Stimulated activated naive CD8-positive, alpha-beta T cell treated with anti-CD3 and anti-CD28 coated beads, Interleukin-15, amount 100 ng/mL, for 72 hours (primary cell): ENCODE measurements at places on chromosomes 13 and 19.

GRCh38 chr19:19470579-19470978, 44.8 kb downstream of the TSSK6 start:
- DNase-seq = no peak

DNA sequence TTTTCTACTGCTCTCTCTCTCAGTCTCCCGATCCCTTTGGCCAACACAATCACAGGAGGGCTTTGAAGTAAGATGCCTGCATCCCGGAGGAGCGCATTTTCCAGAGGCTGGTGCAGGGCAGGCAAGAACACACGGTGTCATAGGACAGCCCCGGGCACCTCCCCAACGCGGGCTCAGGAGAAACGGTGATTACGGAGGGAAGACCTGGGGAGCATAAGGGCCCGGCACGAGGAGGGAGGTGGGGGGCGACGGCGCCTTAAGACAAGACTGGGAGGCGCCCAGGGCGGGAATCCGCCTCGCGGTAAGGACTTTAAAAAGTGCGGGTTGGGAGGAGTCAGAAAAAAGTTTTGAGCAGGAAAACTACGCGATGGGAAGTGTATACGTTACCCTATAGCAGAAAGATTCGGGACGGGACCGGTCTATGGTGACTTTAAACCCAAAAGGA, 18.7 kb upstream of the ZNF888 start:
- peak; percentile 20 for DNase-seq

GRCh38 chr13:41611385-41611784, 154.0 kb downstream of the RGCC start:
- DNase-seq = no peak

DNA sequence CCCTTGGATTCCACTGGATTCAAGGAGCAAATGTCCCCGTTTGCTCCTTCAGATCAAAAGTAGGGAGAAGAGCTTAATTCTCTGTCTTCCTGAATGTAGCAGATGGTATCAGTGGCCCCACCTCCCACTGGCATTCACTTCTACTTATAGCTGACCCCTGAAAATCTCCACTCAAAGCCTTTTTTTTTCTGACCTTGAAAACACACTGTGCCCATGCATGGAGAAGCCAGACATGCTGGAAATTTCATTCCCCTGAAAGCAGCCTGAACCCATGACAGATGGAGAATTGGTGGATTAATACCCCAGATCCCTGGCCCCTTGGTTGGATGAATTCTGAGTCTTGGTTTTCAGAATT, 76.6 kb upstream of the UBAC2 start:
- no peak for DNase-seq

DNA sequence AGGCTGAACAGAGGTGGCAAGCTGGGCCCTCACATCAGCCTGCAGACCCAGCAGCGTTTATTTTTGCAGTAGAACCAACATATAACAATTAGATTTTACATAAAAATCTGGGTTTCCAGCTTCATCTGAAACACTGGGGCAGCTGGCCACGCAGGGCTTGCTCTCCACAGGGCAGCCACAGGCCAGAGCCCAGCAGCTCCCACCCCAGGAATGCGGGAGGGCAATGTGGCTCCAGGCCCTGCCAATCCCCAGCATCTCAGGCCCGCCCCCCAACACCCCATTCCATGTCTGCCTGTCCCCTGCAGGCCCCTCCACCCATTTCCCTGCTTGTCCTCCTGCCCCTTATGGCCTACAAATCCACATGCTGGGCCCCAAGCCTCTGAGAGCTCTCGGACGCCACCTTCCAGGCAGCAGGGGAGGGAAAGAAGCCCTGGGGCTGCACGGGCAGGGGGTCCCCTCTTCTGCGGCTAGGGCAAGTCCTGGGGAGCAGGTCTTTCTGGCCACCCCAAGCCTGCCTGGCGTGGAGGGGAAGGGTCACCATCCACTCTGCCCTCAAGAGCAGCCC, 15.0 kb upstream of the VSTM2B start:
- DNase-seq = no peak

DNA sequence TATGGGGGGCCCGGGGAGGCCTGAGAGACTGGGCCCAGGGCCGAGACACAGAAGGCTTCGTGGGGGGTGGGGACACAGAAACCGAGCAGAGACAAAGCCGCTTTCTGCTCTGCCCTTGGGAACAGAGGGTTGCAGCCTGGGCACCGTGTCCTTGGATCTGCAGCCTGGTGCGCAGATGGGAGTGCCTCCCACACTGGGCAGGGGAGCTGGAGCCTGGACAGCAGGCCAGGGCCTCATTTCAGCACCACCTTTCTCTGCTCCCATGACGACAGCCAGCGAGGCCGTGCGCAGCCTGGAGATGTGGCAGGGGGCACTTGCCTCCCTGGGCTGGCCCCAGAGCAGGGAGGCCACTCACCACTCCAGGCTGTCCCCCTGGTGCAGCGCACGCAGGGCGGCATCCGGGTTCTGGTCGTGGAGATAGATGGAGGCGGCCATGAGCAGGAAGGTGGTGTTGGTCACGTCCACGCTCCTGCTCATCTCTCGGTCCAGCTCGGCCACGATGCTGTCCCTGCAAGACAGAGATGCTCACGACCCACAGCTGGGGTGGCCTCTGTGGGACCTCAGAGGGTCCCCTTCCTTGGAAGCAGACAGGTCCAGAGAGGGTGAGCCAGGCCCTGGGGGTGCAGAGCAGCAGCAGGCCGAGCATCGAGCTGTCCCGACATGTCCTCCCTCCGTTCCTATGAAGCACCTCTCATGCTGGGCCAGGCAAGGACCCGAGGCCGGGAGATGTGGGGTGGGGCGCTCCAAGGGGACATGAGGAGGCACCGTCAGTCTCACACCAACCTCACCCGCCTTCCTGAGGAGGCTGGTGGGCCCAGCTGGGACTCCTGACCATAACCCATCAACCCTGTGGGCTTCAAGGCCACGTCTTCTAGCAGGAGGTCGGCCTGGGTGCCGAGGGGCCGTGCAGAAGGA, 10.9 kb upstream of the CERS1 start:
- no peak for DNase-seq

DNA sequence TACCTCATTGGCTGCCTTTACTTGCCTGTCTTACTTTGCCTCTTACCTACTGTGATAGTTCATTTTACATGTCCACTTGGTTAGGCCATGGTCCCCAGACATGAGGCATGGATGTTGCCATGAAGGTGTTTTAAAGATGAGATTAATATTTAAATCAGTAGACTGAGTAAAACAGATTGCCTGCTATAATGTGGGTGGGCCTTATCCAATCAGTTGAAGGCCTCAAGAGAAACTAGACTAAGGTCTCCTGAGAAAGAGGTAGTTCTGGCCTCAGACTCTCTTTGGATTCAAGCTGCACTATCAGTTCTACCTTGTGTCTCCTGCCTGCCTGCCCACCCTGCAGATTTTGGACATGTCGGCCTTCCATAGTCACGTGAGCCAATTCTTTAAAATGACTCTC, 26.1 kb downstream of the ADGRE3 start:
- no peak for DNase-seq

GRCh38 chr19:35408284-35409171, 37.7 kb downstream of the GPR42 start:
- no peak for DNase-seq

- DNase-seq = no peak
Observed at GRCh38 chr13:111898956-111899713, 167.8 kb upstream of the SOX1 start.

DNA sequence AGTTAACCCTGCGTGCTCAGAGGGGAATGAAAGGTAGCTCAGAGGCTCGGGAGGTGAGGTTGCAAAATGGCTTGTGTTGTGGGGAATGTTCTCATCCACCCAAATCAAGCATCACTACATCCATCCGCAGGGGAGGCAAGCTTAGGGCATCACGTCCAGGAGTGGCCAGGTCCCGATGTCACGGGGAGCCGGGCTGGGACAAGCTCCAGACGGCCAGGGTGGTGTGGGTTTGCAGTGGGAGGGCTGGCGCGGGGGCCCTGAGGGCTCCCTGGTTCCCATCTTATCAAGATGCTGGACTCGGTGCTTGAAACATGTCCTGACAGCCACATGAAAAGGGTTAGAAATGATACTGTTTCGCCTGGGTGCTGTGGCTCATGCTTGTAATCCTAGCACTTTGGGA, 25.8 kb downstream of the EPN1 start:
- no peak for DNase-seq

- DNase-seq = no peak
Observed at GRCh38 chr13:77836423-77836822, 82.2 kb downstream of the EDNRB start.

GRCh38 chr19:17807731-17808316, 12.9 kb downstream of the B3GNT3 start:
- DNase-seq = no peak

- peak; percentile 40 for DNase-seq
Observed at GRCh38 chr19:47765523-47766358, 12.8 kb upstream of the SELENOW start.

- no peak for DNase-seq
Observed at GRCh38 chr13:50071379-50071778, 56.1 kb downstream of the KCNRG start.

DNA sequence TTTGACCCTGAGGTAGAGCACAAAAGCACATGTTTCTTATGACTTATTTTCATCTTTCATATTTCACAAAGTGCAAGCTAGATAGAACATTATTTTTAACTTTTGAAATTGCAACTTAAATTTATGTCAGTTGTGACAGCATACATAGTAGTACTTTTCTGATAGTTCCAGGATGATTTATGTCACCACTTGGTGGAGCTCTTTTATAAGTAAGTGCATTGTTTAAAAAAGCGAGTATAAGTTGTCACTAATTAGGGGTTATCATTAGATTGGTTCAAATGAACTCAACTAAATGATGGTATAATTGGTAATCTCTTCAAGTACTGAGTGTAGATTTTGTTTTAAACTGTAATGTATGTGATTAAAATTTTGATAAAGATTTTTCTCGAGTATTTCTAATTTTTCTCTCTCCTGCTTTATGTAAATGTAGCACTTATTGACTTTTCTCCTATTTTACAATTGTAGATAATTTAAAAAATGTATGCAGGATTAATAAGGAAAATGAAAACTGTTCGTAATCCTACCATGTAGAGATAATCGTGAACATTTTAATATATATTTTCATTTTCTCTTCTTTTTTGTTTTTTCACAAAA, 31.1 kb downstream of the RB1 start:
- no peak for DNase-seq

GRCh38 chr19:6925801-6926751, 38.7 kb downstream of the ADGRE1 start:
- peak; percentile 9 for DNase-seq

DNA sequence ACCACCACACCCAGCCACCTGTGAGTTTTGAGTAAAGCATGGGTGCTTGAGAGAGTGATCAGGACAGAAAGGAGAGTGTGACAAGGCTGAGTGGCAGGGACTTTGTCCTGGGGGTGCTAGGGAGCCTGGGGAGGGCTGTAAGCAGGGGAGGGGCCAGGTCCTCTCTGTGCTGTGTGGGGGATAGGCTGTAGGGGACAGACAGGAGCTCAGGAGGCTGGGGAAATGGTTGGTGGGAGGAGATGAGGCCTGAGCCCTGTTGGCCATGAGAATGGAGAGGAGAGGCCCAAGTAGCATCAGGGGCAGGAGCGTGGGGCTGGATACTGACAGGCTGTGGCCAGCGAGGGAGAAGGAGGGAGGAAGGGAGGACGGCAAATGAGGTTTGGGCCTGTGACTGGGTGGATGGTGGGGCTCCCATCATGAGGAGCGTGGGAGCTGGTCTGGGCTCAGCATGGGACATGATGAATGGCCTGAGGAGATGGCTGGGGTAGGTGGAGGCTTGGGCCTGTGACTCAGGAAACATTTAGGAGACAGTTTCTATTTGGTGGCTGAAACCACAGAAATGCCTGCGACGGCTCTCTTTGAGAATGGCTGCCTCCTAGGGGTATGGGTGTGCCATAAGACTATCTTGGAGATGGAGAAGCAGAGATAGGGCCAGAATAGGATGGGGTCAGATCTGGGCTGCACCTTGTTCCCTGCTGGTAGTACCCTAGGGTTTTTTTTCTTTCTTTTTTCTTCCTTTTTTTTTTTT, 25.0 kb downstream of the GRIN2D start:
- no peak for DNase-seq

DNA sequence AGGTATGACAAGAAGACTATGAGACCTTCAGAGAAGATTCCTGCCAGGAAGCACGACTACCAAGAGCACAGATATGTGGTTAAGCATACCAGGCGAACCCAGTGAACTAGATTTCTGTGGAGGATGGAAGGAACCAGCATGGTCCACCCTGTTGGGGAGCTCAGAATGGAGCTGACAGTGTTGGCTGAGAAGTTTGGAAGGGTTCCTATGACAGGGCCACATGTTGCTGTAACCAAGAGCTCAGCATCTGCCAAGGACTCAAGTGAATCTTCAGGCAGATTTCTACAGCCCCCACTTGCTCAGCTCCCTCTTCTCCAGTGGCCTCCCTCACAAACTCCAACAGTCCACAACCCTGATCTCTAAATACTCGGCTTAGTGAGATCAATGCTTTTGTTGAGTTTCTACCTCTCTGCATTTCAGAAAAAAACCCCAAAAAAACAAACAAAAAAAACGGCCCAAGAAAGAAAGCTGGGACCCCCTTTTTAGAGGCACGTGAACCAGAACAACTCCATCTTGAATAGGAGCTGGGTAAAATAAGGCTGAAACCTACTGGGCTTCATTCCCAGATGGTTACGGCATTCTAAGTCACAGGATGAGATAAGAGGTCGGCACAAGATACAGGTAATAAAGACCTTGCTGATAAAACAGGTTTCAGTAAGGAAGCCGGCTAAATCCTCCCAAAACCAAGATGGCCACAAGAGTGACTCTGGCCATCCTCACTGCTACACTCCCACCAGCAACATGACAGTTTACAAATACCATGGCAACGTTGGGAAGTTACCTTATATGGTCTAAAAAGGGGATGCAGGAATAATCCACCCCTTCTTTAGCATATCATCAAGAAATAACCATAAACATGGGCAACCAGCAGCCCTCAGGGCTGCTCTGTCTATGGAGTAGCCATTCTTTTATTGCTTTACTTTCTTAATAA, 691.1 kb downstream of the UQCRFS1 start:
- no peak for DNase-seq

DNA sequence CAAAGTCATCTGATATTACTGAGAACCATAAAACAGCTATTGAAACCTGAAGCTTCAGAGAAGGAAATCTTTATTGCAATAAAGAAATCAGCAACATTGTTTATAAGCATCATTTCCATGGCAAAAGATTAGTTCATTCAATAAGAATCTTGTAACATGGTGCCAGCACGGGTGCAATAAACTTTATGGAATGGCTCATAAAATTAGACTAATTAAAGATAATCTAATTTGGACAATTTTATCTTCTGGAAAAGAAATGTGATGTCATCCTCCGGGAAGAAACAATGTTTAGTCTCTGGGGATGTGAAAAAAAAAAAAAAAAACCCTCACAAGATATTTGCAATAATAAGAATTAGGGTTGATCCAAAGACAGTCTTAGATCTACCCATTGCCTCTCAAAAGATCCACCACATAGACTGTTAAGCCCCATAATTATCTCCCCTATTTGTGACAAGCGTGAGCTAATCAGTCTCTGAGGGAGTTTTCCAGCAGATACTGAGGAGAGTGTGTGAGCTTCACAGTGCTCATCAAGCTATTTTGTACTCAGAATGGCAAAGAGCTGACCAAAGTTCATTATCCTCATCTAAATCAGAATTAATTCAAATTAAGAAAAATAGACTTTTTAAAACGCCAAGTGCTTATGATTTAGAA, 297.0 kb upstream of the EDNRB start:
- DNase-seq = no peak

- DNase-seq = no peak
Observed at GRCh38 chr13:108961542-108962125, 332.2 kb downstream of the MYO16 start.
